ENCODE measurements at places on chromosomes 3 and 15.
A peak's percentile ranks its signal among the peaks of the same experiment; 100 is the strongest.

- no peak for DNase-seq
Measured at GRCh38 chr15:66715720-66716655, 14.0 kb downstream of the SMAD6 start.

- DNase-seq, result peak; percentile 81
Measured at GRCh38 chr3:14460342-14461005, 58.1 kb downstream of the SLC6A6 start.

GRCh38 chr3:27201492-27201891, 167.7 kb downstream of the NEK10 start:
- no peak for DNase-seq

DNA sequence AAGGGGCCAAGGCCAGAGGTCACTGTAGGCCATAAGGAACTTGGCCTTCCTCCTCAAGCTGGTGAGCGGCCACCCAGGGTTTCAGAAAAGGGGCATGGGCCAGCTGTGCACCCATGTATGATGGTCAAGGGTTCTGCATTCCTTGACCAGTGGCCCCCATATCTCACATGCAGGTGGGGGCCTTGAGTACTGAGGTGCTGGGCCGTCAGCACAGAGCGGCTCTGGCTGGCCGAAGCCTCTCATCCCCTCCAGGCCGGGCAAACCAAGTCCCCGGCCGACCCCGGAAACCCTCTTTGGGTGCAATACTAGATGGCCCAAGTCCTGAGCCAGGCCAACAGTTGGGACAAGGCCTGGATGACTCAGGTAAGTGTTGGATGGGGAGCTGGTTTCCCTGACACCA, 9.5 kb downstream of the ALG3 start:
- no peak for DNase-seq

GRCh38 chr3:161332792-161333191, 38.5 kb downstream of the SPTSSB start:
- DNase-seq, result no peak

DNA sequence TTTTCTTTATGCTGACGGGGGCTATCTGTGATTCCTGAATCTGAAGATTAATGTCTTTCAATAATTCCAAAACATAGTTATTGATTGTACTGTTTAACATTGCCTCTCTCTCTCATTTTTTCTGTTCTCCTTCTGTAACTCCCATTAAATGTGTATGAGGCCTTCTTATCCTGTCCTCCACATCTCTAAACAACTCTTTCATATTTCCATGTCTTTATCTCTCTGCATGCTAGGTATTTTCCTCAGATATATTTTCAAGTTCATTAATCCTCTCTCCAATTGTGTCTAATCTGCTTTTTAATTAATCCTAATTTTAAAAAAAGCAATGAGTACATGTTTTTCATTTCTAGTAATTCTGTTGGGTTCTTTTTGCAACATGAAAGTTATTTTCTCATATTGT, 173.2 kb downstream of the TLE3 start:
- no peak for DNase-seq

- DNase-seq, result no peak
Measured at GRCh38 chr15:90513448-90513847, 16.3 kb upstream of the CRTC3 start.

DNA sequence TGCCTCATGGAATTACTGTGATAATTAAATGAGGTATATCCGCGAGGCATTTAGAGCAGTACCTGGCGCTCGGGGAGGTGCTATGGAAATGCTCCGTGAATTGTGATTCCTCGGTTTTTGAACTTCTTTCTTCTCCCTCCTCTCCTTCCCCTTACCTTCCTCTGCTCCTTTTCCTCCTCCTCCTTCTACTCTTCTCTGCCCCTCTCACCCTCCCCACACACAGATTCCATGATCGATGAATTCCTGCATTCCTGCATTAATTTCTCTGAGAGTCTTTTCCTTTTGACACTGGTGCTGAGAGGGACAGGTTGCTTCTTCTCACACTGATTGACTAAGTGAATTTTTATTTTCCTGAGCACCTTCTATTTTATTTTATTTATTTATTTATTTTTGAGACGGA, 101.2 kb upstream of the RGMA start:
- DNase-seq, result no peak

- DNase-seq, result no peak
Measured at GRCh38 chr3:45124956-45125355, 21.2 kb downstream of the CDCP1 start.

DNA sequence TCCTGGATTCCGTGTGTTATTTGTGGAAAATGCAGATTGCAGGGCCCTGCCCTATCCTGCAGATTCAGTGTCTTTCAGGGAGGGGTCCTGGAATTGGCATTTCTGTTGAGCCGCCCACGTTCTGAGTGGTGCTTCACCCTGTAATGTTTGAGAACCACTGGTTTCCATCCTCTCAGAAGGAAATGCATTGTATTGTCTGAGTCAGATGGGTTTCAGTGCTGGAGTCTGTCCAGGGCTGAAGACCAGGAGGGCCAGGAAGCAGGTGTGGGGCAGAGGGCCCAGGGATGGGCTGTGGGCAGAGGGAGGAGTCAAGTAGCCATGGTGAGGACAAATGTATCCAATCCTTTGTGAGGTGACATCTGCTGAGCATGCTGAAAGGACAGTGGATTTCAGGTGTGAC, 123.8 kb downstream of the SV2B start:
- no peak for DNase-seq

DNA sequence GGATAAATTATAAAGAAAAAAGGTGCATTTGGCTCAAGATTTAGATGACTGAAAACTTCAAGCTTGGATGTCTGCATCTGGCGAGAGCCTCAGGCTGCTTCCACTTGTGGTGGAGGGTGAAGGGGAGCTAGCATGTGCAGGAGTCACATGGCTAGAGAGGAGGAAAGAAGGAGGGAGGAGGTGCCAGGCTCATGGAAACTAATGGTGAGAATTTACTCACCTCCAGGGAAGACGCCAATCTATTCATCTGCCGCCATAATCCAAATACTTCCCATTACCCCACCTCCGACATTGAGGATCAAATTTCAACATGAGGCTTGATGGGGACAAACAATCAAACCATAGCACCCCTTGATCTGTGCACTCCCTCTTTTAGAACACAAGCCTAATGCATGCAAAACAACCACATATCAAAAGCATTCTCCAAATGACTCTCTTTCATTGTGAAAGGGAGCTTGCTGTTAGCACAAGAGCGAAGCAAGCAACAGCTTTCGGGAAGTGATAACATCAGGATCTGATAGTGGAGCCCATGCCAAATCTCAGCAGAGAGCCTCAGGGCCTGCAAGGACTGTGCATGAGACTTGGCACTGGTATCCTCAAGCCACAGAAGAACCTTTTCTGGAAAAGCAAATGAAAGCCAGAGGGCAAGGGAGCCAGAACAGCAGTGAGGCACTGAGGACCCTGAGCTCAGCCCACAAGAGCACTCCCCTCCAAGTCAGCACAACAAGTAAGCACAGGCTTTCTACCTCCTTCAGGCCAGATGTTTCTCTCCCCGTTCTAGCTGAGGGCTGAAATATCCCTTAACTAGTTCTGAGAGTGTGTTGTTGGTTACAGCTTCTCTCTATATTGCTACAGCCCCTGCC, 50.2 kb upstream of the THBS1 start:
- no peak for DNase-seq

DNA sequence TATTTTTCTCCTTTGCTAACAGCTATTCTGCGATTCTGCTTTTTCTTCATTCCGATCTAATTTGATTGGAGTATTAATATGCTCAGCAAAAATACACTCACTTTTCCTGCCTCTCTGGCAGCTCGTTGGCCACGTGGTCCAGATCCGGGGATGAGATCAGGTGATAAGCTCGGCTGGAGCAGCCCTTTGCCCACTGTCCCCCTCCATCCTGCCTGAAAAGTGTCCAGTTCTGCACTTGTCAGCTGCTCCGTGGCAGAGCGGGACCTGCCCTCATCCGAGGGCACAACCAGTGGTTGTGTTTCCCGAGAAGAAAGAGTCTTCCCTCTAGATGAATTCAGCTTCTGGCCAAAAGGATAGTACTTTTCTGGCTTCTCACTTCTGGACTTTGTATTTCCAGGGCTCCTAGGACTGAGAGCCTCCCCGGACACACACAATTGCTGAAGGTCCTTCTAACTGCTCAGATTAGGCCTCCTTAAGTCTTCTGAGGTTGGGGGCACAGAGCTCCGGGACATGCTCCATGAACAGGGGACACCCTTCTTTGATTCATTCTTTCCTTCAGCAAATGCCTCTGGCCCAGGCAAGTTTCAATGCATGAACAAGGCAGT, 103.9 kb upstream of the ALDH1A3 start:
- peak; percentile 17 for DNase-seq

- DNase-seq, result no peak
Measured at GRCh38 chr15:92914103-92914499, 14.0 kb downstream of the CHD2 start.

DNA sequence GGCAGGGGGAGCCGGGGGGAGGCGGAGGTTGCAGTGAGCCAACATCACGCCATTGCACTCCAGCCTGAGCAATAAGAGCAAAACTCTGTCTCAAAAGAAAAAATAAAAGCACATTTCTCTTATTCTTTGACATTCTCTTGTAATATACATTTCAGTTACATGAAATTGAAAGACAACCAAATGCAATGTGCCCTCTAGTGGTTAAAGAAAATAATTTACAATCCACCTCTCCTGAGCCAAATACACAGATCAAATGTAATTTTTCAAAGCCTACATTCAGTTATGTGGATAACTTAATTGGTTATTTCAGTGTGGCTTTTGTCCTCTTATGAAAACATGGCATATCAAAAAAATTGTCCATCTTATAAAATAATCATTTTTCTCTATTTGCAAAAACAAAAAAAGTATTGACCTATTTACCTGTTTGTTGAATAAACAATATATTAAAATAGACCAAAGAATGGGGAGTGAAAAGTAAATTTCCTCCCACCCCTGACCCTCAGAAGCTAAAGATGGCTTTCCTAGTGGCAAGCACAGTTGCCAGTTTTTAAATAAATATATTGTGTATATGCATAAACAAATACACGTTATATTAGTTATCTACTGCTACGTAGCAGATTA, 14.2 kb upstream of the U2SURP start:
- no peak for DNase-seq

GRCh38 chr15:55742927-55743728, at the start of gene PRTG:
PRTG (minus strand) TSS chr15:55743152; CDS start chr15:55742931, 221 bp downstream.
- peak; percentile 81 for DNase-seq

DNA sequence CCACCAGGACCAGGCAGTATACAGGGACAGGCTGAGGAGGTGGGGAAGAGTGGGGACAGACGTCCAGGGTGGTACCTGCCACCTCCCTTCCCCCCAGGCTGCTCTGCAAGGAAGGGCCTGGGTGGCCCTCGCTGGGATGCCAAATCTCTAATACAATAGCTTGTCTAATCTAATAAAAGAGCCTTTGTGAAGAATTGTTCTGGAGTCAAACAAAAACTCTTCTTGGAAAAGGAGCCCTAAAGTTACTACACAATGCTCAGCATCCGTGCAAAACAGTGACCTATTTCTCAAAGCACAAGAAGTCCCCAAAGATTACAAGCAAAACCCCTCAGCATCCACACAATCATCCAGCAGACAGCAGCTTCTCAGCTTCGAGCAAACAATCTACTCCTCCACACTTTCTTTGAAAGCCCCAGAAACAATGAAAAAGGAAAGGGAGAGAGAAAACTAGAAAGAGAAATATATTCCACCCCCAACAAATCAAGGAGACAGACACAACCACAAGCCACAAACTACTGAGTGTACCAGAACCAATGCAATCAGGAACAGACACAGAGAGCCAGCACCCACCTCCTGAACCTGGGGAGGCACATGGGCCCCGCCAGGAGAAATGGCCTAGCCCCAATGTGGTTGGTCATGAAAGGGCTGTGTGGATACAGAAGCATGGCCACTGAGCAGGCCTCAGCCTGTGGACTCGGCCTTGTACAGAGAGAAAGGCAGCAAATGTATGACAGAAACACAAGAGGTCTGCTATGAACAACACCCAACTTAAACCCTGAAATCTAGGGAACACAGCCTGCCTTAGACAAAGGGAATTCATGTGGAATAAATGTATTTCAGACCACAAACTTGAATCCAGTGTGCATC, 177.1 kb upstream of the CHRNA7 start:
- DNase-seq, result no peak

DNA sequence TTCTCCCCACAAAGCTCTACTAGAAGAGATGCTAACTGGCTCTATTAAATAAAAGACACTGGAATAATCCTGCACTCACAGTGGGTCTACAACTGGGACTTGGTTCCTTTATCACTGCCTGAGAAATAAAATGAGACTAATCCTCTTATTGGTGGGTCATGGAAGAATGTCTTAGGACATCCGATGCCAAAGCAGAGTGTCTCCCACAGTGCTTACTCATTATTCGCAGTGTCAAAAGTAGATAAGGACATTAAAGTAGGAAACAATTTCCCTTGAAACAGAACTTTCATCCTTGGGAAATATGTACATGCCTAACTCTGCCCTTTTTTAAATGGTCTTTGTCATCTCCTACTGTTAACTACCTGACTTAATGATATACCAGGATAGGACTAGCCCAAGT, 71.5 kb downstream of the GSK3B start:
- DNase-seq, result no peak

DNA sequence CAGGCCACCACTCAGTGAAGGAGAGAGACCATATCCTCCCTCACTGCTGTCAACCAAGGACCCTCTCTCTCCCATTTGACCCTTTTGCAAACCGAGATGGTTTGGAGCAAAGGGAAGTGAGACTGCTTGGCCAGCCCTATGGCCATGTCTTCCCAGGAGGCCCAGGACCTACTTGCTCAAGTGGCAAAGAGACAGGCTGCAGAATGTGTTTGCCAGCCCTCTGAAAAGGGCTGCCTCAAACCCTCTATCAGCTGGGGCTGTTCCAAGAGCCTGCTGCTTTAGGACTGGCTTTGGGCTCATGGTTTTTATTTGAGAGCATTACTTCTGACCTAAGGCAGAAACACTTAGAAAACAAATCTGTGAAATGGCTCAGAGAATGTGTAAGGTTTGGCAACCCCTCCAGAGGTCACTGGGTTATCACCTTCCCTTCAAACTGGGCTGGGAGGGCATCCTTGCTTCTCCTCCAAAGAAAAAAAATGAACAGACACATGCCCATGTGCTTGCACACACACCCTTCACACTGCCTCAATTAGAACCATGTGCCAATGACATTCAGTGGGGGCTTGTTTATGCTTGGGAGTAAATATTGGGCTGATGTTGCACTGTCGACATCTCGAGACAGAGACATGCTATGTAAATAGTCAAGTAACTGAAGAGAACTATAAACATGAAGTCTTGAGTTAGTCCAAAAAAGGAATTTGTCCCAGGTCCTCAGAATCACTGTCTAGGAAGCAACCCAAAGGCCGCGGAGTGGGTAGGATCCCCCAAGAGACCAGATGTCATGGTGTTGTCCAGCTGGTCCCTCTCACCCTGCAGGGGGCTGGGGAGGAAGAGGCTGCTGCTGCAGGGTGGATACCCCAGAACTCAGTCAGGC, 49.8 kb upstream of the CTDSPL start:
- DNase-seq, result no peak

GRCh38 chr3:17195192-17195611, 310.4 kb downstream of the PLCL2 start:
- no peak for DNase-seq

DNA sequence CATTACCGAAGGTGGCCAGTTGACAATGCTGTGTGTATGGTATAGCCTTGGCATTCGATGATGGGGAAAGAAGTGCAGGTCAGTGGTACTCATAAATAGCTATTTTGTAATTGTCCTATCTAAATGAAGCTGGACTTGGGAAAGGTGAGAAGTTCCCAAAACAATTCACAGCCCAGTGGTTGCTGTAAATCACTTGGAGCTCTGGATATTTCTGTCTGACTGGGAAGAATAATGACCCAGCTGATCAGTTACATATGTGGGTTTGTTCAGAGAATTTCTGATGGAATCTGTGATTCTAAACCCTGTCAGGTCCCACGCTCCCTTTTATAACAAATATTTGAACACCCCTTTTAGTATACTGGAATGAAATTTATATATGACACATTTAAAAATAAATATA, 133.9 kb upstream of the PFN2 start:
- no peak for DNase-seq

All from sigmoid colon (tissue), 7 donors.